ENCODE measurements at places on chromosomes 5 and 9.

GRCh38 chr9:75993434-75993833 is 103.0 kb downstream of the PCSK5 start:
- no peak for DNase-seq

- no peak for DNase-seq
These were observed 70.9 kb downstream of the GAPVD1 start for GRCh38 chr9:125332527-125332926.

- no peak for DNase-seq
These were observed 23.6 kb upstream of the CERCAM start for GRCh38 chr9:128396970-128397613.

DNA sequence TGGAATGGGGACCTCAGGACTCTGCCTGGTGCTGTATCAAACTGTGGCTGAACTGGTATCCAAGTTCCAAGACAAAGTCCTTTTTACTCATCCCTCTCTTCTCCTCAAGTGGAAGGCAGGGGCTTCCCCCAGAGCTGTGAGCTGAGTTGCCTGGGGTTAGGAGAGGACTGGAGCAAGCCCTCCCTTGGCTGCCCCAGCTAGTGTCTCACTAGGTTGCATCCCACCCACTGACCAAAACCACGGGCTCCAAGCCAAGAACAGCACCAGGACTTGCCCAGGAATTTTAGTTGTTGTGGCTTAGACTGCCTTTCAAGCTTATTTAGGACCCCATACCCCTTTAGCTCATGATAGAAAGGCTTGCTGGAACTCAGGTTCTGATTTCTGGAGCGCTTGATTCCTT is 158.7 kb upstream of the TNC start:
- no peak for DNase-seq

DNA sequence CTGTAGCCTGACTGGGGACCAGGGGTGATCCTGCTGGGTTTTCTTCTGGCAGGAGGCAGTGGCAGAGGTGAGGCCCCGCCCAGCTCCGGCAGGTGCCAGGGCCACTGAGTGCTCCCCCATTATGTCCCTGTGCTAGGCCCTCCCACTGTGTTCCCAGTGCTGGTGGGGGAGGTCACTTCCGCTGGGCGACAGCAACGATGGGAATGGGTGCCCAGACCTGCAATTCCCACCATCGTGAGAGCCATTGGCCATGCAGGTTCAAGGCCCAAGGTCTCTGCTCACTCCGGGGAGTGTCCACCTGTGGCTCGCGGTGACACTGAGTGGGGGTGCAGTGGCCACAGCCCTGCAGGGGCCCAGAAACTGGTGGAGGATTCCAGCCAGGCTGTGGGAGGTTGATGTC is 98.6 kb downstream of the RXRA start:
- DNase-seq, result no peak

DNA sequence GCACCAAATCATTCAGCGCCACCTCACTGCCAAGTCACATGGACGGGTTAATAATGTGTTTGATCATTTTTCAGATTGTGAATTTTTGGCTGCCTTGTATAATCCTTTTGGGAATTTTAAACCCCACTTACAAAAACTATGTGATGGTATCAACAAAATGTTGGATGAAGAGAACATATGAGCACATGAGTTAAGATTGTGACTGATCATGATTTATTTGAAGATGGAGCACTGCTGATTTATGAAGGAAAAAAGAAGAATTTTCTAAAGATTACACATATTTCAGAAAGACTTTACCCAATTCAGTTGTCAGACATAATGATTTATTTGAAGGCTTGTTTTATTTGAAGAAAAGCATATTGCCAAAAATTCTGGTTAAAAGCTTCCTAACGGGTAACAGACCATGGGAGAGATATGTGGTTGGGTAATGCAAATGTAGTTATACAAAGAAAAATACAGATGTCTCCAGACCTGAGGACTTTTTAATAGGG is 37.4 kb downstream of the TNFAIP8 start:
- no peak for DNase-seq

GRCh38 chr5:139562847-139563246 is 1.7 kb downstream of the UBE2D2 start:
- DNase-seq, result no peak

Data from C1 segment of cervical spinal cord (tissue), 14 donors.